ENCODE measurements at places on chromosomes 12 and 14. TPM values are rescaled to one million over a fixed set of nuclear protein-coding genes. Genes with fewer than 3 reads are reported as not detected.

The GPD1 gene
- total RNA-seq, result 0.11 TPM

The KRT81 gene
- 2,042 TPM for total RNA-seq

The TTC6 gene
- 13.4 TPM for total RNA-seq

The NOVA1 gene
- 3.1 TPM for total RNA-seq

The VASH1 gene
- 1.8 TPM for total RNA-seq

The DAO gene
- total RNA-seq, result not detected

The CPNE6 gene
- total RNA-seq, result not detected

The C12orf54 gene
- not detected for total RNA-seq

The CLEC7A gene
- total RNA-seq, result 0.40 TPM

GRCh38 chr12:77615332-77615731 lies 215.4 kb upstream of the NAV3 start:
- H3K27me3 ChIP-seq, result peaks cover 12% of the 10 kb centered on the region
- H3K4me1 ChIP-seq, result no peaks in the 10 kb centered on the region
- no peaks in the 10 kb centered on the region for H3K36me3 ChIP-seq
- H3K4me3 ChIP-seq, result no peak overlapping the region
- DNase-seq, result peak; percentile 33
- no peak overlapping the region for H3K27ac ChIP-seq

- peaks cover 10% of the 10 kb centered on the region for H3K4me1 ChIP-seq
- H3K27ac ChIP-seq, result no peak overlapping the region
- H3K27me3 ChIP-seq, result no peaks in the 10 kb centered on the region
Observed at GRCh38 chr12:27083861-27084394, 1.6 kb upstream of the C12orf71 start.

GRCh38 chr12:117526757-117527478 lies 165.5 kb upstream of the NOS1 start:
- H3K27me3 ChIP-seq, result no peaks in the 10 kb centered on the region
- H3K4me3 ChIP-seq, result no peak overlapping the region
- H3K36me3 ChIP-seq, result no peaks in the 10 kb centered on the region
- no peak overlapping the region for H3K27ac ChIP-seq
- no peak for DNase-seq

DNA sequence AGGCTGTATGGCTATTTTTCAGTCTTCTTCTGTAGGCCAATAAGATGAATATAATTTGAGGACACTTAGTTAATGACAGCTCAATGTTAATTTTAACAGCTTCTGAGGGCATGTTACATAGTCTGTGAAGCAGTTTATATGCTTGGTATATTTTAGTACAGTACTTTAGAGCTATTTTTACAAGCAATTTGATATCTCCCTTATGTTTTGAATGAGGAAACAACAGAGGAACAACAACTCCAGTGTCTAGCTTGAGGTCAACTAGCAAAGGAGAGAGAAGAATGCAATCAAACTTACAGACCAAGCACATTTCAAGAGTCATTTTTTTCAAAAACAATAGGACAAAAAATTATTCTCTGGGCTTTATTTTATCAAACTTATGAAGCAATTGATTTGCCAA lies 469.1 kb upstream of the DCN start:
- H3K27ac ChIP-seq, result no peak overlapping the region
- no peaks in the 10 kb centered on the region for H3K36me3 ChIP-seq
- no peak overlapping the region for H3K4me3 ChIP-seq

DNA sequence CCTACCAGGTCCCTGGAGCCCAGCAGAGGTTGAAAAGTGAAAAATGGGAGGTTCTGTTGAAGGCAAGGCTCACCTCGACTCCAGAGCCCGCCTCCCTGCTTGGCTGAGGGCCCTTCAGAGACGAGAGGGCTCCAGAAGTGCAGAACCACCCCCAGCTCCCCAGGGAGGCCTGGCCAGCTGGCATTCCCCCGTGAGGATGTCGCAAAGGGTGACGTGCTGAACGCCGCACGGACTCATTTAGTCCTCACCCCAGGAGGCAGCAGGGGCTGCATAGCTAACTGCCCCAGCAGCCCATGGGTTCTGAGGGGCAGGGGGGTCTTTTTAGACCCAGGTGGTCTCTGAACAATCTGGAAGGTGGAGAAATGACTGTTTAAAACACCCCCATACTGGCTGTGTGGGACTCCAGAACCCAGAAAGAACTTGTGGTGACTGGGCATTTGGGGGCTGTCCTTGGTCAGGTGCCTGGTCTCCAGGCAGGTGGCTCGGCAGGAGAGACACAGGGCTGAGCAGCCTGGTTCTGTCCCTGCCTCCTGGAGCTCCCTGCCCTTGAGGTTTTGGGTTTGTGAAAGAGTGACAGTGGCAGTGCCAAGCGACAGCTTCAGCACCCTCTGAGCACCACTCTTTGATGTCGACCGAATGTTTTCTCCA lies 32.0 kb downstream of the ANAPC7 start:
- no peaks in the 10 kb centered on the region for H3K27me3 ChIP-seq
- DNase-seq, result no peak
- H3K4me1 ChIP-seq, result no peaks in the 10 kb centered on the region

- H3K36me3 ChIP-seq, result no peaks in the 10 kb centered on the region
- DNase-seq, result no peak
- no peaks in the 10 kb centered on the region for H3K4me1 ChIP-seq
- H3K27ac ChIP-seq, result no peak overlapping the region
Observed at GRCh38 chr12:51131745-51132521, 41.0 kb downstream of the TFCP2 start.

- H3K4me1 ChIP-seq, result peaks cover 44% of the 10 kb centered on the region
- peak overlapping the region; percentile 54 for H3K4me3 ChIP-seq
- no peaks in the 10 kb centered on the region for H3K27me3 ChIP-seq
- DNase-seq, result no peak
- H3K36me3 ChIP-seq, result no peaks in the 10 kb centered on the region
Observed at GRCh38 chr14:50676814-50677516, 8.9 kb upstream of the SAV1 start.

- DNase-seq, result no peak
- H3K27me3 ChIP-seq, result no peaks in the 10 kb centered on the region
- no peaks in the 10 kb centered on the region for H3K36me3 ChIP-seq
- H3K27ac ChIP-seq, result no peak overlapping the region
- H3K4me3 ChIP-seq, result no peak overlapping the region
- H3K4me1 ChIP-seq, result no peaks in the 10 kb centered on the region
Observed at GRCh38 chr12:86331457-86331856, 75.3 kb upstream of the MGAT4C start.

DNA sequence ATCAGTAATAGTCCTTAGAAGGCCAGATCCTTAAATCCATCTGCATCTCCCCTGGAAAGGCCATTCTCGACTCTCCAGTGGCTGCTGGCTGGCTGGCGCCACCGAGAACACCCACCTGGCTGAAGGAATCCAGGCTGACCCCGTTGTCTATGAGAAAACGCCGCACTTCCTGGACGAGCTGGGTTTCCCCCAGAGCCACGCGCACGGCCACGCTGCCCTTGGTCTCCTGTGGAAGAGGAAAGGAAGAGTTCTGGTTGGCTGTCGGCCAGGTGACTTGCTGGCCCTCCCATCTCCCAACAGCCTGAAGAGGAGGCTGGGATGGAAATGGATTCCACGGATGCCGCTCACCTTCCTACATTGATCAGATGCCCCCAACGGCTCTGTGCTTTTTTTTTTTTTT lies 23.9 kb downstream of the RBM19 start:
- no peak for DNase-seq
- H3K4me1 ChIP-seq, result no peaks in the 10 kb centered on the region
- H3K27ac ChIP-seq, result no peak overlapping the region
- no peaks in the 10 kb centered on the region for H3K27me3 ChIP-seq
- no peak overlapping the region for H3K4me3 ChIP-seq

- H3K4me3 ChIP-seq, result no peak overlapping the region
- no peak for DNase-seq
- H3K4me1 ChIP-seq, result no peaks in the 10 kb centered on the region
Observed at GRCh38 chr12:34604227-34604626, 581.9 kb downstream of the ALG10 start.

DNA sequence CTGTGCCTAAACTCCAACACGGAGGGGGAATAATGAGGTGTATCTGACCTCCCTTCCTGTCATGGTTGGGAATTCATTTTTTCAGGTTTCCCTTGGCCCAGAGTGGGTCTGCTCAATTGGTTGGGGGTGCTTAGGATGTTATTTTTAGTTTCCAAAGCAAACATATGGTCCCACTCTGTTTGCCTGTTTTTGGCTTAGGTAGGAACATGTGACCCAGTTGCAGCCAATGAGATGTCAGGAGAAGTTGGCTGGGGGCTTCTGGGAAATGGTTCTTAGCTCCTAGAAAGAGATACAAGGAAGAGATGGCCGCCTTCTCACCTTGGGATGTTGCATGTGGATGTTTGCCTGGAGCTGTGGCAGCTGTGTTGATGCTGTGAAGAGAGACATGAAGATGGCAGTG lies 147.9 kb upstream of the RFLNA start:
- H3K27me3 ChIP-seq, result peaks cover 76% of the 10 kb centered on the region
- no peak overlapping the region for H3K27ac ChIP-seq
- no peak for DNase-seq
- H3K4me3 ChIP-seq, result no peak overlapping the region

GRCh38 chr14:106605548-106606448 lies 1079.4 kb downstream of the TMEM121 start:
- H3K27me3 ChIP-seq, result no peaks in the 10 kb centered on the region
- no peak overlapping the region for H3K27ac ChIP-seq
- H3K36me3 ChIP-seq, result no peaks in the 10 kb centered on the region
- H3K4me1 ChIP-seq, result no peaks in the 10 kb centered on the region

GRCh38 chr14:89455412-89455811 lies 38.4 kb upstream of the FOXN3 start:
- no peak overlapping the region for H3K27ac ChIP-seq
- H3K4me1 ChIP-seq, result no peaks in the 10 kb centered on the region
- no peak overlapping the region for H3K4me3 ChIP-seq
- DNase-seq, result no peak

GRCh38 chr14:49857427-49858003 lies 4.9 kb upstream of the NEMF start:
- H3K27ac ChIP-seq, result no peak overlapping the region
- no peaks in the 10 kb centered on the region for H3K27me3 ChIP-seq
- peaks cover 9% of the 10 kb centered on the region for H3K4me1 ChIP-seq
- no peaks in the 10 kb centered on the region for H3K36me3 ChIP-seq

- H3K4me1 ChIP-seq, result no peaks in the 10 kb centered on the region
- peaks cover 27% of the 10 kb centered on the region for H3K36me3 ChIP-seq
- H3K27ac ChIP-seq, result no peak overlapping the region
- no peak for DNase-seq
- H3K4me3 ChIP-seq, result no peak overlapping the region
Observed at GRCh38 chr14:104700747-104701217, 11.4 kb downstream of the INF2 start.

DNA sequence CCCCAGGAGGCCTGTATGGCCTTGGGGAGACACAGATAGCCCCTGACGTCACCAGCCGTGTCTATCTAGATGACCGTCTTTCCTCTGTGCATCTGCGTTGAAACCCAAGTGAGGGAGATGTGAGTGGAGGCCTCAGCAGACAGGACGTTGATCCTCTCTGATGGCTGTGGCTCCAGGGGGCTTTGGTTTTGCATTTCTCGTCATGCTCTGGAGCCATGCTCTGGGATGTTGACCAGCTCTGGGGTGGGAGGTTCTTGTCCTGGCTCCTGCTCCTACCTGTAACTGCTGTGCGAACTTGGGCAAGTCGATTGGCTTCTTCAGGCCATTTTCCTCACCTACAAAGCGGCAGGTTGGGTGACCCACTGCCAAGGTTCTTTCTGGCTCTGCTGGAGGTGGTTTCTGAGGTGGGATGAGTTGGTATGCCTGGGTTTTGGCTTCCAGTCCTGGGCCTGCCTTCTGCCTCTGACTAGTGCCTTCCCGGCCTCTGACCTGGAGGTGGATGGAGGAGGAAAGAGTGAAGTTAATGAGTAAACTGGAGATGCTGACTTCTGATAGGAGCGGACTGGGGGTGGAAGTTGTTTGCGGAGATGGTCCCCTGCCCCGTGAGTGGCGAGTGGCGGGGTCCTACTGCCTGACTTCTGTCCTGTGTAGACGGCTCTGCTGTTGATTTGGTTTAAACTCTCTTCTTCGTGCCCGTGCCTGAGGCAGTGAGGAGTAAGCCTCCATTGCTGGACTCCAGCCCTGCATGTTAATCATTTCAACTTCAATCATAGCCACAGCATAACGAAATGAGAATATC lies 8.4 kb downstream of the TSPAN9 start:
- no peak overlapping the region for H3K27ac ChIP-seq
- no peak overlapping the region for H3K4me3 ChIP-seq

- peak; percentile 57 for DNase-seq
- no peaks in the 10 kb centered on the region for H3K36me3 ChIP-seq
- H3K27ac ChIP-seq, result no peak overlapping the region
- no peak overlapping the region for H3K4me3 ChIP-seq
Observed at GRCh38 chr12:87383680-87384079, 645.5 kb downstream of the C12orf50 start.

DNA sequence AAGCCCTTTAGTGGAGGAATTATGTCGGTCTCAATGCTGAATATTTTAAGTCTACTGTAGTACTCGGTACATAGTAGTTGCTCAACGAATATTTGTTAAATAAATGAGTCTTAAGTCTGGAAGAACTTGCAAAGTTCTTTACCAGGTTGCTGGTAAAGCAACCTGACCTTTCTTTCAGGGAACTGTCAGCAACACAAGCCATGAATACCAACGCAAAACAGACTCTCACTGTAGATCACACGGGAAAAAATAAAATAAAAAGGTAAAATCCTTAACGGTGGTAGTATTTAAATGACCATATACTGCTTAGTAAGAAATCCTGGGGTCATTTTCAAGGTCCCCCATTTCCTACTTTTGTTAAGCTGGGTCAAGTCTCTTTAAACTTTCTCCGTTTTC lies 447 bp upstream of the NUBPL start:
- H3K27me3 ChIP-seq, result no peaks in the 10 kb centered on the region
- no peak overlapping the region for H3K27ac ChIP-seq
- H3K36me3 ChIP-seq, result no peaks in the 10 kb centered on the region
- H3K4me1 ChIP-seq, result peaks cover 17% of the 10 kb centered on the region

GRCh38 chr14:63436286-63437098 lies 106.7 kb downstream of the PPP2R5E start:
- H3K27me3 ChIP-seq, result no peaks in the 10 kb centered on the region
- 0 out of 2 replicates have a peak overlapping the region, but pooled peaks have one; percentile 1 for H3K27ac ChIP-seq
- H3K4me3 ChIP-seq, result no peak overlapping the region
- H3K4me1 ChIP-seq, result peaks cover 40% of the 10 kb centered on the region

- H3K36me3 ChIP-seq, result no peaks in the 10 kb centered on the region
- H3K27ac ChIP-seq, result peak overlapping the region; percentile 52
- DNase-seq, result no peak
- no peak overlapping the region for H3K4me3 ChIP-seq
Observed at GRCh38 chr14:79967453-79967852, 243.9 kb downstream of the DIO2 start.

DNA sequence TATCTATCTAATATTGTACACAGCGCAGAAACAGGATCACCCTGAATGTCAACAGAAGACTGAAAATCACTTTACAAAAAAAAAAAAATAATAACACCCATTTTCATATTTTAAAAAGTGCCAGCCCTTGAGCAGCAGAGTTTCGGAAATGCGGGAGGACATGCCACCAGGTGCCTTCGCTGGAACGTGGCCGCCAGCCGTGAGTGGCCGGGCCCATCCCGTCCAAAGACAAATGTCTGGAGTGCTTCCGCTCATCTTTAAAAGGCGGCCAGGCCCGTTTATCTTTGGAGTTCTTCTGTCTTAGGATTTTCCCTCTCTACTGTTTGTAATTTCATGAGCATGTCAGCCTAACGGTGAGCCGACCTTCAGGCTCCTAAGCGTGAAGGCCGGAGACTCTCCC lies 43.5 kb downstream of the LRTM2 start:
- no peak overlapping the region for H3K27ac ChIP-seq
- 0 out of 2 replicates have a peak, but pooled peaks cover 3% of the 10 kb centered on the region for H3K4me1 ChIP-seq
- DNase-seq, result no peak
- peaks cover 31% of the 10 kb centered on the region for H3K27me3 ChIP-seq

Measured in PC-3 (cell line).